ENCODE measurements at places on chromosomes 2 and 18.

- no peak for DNase-seq
Observed at GRCh38 chr2:142875652-142876051, 1.8 kb upstream of the KYNU start.

- DNase-seq: peak; percentile 12
Observed at GRCh38 chr18:24014986-24015638, 558 bp downstream of the TTC39C start.

DNA sequence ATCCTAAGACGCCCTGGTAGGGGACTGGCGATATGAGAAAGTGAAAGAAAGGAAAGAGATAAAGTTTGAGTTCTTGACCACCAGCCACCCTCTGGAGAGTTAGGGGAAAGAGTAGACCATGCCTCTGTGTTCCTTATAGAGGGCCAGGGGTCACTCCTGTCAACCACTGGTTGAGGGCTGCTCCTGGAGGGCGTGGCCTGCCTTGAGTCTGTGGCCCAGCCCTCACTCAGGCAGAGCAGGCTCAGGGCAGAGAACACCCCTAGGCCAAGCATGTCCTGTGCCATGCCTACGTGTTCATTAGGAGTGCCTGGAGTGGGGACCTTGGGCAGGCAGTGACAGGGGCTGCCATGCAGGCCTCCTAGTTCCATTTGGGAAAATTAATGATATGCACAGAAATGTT lies 161.1 kb upstream of the EPB41L3 start:
- DNase-seq: no peak

DNA sequence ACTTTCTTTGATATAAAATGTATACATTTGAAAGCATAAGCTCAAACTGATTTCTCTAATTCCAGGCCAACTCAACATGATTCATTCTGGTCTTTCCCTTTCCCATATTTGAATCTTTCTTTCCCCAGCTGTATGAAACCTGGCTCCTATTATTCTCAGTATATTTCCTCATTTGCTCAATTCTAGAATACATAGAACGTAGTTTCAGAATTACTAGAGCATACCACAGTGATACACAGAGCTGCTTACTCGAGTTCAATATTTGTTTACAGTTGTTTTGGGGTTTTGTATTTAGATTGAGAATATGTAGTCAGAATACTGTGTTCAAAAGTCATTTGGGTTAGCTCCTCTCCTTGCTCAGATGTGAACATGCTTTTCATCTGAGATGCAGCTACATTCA lies 43.0 kb downstream of the TNFRSF11A start:
- no peak for DNase-seq

DNA sequence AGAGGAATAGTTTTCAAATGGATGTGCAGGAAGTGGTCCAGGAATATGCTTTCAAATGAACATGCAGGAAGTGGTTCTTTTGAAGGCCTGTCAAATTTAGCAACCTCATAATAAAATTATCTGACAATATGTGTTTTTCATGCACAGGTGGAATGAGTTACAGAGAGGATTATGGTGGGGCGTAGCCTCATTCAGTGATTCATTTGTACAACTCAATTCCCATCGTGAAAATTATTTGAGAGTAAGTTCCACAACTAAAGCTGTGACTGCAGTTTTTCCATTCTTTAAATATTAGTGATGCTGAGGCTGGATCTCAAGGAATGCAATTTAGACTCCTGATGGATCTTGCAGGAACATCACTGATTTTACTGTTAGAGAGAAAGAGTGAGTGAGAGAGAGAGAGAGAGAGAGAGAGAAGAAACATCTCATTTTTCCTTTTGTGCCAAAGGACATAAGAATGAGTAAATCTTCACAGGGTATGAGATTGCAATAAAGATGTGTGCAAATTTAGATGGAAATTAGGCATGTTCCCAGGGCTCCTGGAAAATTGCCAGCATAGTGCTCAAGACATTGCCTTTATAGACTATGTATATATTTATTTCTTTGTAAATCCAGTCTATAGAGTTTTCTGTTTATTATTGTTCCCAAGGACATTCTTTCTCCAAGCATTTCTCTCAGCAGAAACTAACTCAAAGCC lies 394.9 kb upstream of the ZEB2 start:
- DNase-seq: no peak

DNA sequence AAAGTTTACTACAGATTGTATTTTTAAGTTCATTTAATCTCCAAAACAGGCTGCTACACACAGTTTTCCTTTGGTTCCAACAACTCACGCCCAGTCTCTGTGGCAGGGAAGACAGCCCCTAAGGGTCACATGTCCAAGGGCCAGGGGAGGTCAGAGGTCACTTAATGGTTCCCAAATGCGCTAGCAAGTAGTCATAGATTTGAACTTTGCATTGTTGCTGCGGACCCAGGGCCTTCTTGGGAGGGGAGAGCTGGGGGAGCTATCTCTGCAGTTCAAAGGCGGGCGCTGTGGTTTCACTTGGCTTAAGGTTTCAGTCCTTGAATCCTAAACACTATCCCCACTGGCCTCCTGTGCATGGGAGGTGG lies 74.8 kb upstream of the ZNF532 start:
- no peak for DNase-seq

GRCh38 chr2:96413323-96413722 lies 77.8 kb downstream of the NCAPH start:
- DNase-seq: peak; percentile 62

DNA sequence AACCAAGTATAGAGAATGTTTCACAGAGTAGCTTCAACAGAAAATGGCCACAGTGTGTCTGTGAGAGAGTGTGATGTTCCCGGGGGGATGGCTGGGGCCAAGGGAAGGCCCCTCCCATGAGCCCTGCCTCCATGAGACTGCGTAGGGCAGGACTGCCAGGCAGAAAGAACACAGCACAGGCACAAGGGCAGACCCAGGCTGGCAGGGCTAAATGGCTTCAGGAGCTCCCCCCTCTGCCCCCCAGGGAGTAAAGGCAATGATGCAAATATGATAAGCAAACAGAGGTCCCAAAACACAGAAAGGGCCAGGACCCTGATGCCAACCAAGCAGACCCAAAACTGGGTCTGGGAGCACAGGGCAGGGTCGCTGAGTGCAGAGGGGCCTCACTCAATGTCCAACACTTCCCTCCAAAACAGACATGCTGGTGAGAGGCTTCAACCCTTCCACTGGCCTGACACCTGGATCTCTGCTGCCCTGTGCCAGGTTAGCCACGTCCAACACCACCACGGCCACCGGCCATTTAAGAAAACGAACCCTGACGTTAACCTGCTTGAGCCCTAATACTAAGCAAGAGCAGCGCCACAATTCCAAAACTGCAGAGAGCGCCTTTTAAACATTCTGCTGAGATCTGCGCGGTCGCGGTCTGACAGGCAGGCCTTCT lies 90.3 kb downstream of the HDAC4 start:
- peak; percentile 75 for DNase-seq

DNA sequence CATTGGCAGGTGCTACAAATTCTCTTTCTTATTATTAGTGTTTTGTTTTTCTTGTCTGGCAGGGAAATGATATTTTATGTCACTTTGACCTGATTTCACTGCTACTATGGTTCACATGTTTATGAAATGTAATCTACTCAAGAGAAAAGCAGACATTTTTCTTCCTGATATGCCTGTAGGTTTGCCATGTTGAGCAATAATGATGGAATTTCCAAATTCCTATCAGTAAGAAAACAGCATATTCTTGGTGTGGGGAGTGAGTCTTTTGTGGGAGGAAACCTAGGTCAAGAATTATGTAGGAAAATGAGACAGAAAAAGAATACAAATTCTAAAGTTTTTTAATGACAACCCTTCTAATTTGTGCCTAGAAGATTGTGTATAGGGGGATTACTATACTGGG lies 356.4 kb downstream of the SLC4A3 start:
- DNase-seq: no peak

- DNase-seq: no peak
Observed at GRCh38 chr2:21966139-21966538, 842.4 kb downstream of the TDRD15 start.

- no peak for DNase-seq
Observed at GRCh38 chr2:237693291-237693994, 66.1 kb downstream of the LRRFIP1 start.

DNA sequence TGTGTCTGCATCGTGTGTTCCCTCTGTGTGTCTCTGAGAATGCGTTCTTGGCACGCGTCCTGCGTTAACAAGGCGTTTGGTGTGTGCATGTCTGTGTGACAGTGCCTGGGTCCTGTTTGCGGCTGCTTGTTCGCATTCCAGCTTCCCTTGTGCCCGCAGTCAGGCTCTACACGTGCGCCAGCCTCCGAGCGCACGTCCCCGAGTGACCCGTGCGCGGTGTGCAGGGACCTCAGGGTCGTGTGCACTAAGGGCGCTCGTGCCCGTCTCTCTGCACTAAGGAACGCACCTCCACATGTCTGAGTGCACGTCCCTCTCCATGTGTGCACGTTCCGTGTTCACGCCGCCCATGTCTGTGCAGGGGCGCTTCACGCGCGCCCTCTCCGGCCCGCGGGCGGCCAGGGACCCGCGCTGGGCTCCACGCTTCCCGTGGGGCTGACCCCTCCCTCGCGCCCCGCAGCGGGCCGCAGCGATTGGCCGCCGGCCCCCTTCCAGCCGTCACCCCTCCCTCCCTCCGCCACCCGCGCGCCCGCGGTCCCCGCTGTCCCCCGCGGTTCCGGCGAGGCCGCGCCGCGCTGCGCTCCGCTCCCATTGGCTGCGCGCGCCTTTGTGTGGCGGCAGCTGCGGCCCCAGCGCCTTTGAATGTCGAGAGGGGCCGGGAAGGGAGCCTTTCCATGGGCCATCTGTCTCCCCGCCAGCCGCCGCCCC lies 229.4 kb downstream of the HAUS1 start:
- DNase-seq: peak; percentile 39

- no peak for DNase-seq
Observed at GRCh38 chr2:54204476-54204875, 51.6 kb downstream of the TSPYL6 start.

DNA sequence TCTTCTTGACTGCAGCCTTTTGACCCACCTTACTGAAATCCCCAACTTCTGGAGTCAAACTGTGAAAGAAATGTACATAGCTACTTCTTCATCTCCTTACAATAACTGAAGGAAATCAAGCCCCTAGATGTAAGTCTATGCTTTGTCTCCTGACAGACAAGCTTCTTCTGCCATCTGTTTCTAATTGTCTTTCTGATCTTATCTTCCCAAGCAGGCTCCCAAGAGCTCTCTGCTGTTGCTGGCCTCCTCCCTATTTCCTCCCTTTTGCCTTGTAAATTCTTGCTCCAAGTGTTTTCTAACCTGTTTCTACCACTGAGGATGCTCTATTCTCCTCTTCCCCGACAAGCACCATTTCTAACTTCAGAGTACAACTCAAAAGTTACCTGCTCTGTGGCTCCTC lies 77.4 kb upstream of the OSR1 start:
- DNase-seq: no peak

DNA sequence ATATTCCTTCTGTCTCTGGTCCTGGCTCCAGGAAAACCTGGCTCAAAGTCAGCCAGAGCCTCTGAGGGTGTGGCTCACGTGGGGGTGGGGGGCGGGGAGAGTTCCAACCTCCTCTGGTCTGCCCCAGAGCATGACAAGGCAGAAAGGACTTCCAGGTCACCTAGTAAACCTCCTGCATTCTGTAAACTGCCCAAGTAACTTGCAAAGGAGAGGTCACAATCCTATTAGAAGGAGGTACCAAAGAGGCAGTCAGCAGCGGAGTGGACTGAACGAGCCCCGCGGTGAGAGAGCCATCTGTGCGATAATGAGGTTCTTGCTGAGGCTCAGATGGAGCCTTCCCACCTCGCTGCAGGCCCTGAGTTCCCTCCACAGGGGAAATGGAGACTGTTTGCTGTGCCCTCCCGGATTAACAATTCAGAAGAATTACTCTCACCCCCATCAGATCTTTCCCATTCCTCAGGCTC lies 58.9 kb upstream of the GATA6 start:
- DNase-seq: no peak

GRCh38 chr18:49238433-49239042 lies 221.9 kb downstream of the DYM start:
- DNase-seq: peak; percentile 62

DNA sequence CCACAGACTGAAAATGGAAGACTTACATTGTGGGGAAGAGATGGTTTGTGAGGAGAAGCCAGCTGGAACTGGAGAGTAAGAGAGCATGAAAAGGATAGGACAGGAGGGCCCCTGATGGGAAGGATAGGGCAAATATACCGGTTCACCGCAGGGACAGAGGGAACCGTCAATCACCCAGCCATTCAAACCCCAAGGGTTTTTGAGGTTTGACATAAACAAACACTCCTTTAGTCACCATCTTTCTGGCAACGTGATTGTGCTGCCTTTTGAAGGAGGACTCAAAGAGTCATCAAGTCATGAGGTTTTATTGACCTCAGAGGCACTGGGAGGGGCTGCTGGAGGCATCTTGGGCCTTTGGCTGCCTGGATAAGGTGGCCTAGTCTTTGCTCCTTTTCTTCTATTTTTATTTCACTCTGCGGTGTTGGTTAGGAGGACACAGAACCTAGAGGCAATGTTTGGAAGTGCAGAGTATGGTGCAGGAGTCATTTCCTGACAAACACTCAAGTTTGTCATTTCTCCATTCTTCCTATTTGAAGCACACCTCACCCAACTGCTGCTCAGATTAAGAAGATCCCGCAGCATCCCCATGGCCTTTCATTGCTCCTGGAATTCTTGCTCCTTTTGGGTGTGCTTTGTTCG lies 487.3 kb upstream of the SPRED2 start:
- no peak for DNase-seq

GRCh38 chr18:13483316-13484270 lies 242.8 kb downstream of the FAM210A start:
- no peak for DNase-seq

DNA sequence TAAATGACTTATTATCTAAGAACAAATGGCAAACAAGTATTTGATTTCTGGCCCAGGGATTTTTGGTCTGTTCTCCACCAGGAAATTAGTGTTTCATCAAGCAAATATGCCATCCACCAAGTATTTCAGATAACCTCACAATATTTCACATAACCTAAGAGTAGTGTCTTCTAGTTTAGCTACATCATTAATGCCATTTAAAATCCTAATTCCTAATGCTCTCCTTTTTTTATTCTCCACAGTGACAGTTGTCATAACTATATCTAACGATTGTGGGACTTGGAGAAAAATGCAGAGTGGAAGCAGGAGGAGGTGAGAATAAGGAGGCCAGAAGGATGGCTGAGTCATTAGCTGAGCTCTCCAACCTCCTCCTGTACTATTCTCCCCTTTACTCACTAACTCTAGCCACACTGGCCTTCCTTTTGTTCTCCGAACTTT lies 58.5 kb upstream of the CTLA4 start:
- no peak for DNase-seq
